ENCODE measurements at places on chromosomes 2 and 18.

DNA sequence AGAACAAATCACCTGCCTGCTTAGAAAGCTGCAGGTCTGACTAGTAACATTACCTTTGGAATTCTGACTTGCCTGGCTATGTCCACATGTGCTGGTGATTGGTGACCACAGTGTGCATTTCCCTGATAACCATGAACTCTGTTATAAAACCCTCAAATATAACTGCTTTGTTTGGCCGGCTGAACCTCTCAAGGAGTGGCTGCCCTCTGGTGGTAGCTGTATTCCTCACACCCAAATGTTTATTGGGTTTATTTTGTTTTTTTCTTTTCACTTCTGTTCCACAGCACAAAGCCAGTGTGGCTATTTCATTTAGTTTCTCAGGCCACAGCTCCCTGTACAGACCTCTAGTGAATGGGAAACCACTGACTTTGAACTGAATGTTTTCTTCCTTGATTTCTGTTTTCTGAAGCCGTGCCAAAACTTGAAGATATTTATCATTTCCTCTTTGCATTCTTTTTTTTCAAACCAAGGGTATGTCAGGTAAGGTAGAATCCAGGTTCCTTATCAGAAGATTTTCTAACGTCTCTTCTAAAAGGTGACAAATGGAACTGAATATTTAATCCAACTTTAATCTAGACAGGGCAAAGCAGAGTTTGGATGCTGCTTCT, 549.0 kb upstream of the VRK2 start:
- DNase-seq, result peak; percentile 33

- DNase-seq, result no peak
These were observed 42.2 kb upstream of the DSC1 start for GRCh38 chr18:31204833-31205232.

GRCh38 chr2:230643576-230644291, 68.9 kb upstream of the CAB39 start:
- DNase-seq, result peak; percentile 59

- DNase-seq, result no peak
These were observed 38.3 kb downstream of the IL1RL2 start for GRCh38 chr2:102224824-102225739.

GRCh38 chr2:128633501-128633900, 314.8 kb upstream of the HS6ST1 start:
- DNase-seq, result no peak
